ENCODE measurements at places on chromosomes 11 and 22.
A peak's percentile ranks its signal among the peaks of the same experiment; 100 is the strongest.

DNA sequence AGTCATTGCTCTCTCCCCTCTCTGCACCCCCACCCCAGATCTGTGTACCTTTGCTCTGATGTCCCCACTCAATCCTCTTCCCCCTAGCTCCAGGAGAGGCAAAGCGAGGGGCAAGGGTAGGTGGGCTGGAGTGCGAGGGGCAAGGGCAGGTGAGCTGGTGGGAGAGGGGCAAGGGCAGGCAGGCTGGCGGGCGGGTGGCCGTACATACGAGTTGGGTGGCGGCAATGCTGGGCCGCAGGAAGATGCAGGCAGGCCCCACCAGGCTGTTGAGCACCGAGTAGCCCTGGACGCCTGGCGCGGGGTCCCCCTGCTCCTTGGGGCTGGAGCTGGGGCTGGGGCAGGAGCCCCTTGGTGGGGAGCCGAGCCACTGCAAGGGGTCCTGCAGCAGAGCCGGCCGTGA is 908 bp downstream of the CABP2 start:
- no peak for DNase-seq

DNA sequence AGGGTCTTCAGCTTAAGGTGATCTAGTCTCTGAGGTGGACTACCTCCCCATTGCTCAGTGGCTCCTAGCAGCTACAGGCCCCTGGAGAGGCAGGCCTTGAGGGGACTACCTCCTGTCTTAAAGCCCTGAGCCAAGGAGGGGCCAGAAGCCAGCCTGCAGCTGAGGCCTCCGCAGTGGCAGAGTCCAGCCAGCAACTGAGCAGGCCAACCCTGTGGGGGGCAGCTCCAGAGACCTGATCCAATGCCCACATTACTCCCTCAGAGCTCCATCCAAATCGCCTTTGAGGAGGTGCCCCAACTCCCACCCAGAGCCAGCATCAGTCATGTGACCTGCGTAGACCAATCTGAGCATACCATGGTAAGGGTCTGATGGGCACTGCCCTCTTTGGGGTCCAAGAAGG is 2.7 kb downstream of the C2CD2L start:
- DNase-seq, result no peak

GRCh38 chr22:49825944-49826602 is 1.6 kb downstream of the BRD1 start:
- DNase-seq, result peak; percentile 62

GRCh38 chr11:129580278-129580677 is 204.6 kb downstream of the BARX2 start:
- DNase-seq, result no peak

DNA sequence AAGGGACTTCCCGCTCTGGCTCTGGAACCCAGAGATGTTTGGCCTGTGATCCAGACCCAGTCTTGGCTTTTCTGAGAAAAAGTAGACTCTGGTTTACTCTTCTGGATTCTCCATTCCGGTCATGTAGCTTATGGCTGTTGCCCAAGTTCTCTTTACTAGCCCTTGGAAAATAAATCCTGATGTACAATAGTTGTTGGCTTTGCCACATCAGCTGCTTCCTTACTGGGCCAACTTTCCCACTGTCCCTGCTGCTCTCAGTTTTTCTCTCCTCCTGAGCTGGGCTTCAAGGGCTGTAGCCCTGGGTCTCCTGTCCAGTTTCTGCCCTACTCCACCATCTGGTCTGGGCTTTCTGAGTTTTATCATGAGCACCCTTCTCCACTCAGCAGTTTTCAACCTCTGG is 12.5 kb downstream of the PATZ1 start:
- DNase-seq, result no peak

DNA sequence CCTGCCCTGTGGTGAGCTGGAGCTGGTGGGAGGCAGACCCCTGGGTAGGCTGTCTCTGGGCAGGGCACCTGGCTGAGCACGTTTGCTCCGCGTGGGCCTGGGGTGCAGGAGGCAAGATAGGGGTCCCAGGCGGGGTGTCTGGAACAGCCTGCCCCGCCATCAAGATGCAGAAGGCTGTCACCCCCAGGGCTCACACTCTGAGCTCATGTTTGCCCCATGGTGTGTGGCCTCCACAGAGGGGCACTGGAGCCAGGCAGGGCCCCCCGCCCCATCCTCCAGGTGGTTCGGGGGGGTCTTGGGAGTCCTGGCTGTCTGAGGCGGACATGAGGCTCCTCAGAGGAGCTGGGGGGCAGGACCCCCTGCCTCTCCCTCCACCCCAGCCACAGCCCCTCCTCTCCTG is 28.9 kb upstream of the CARS1 start:
- no peak for DNase-seq

DNA sequence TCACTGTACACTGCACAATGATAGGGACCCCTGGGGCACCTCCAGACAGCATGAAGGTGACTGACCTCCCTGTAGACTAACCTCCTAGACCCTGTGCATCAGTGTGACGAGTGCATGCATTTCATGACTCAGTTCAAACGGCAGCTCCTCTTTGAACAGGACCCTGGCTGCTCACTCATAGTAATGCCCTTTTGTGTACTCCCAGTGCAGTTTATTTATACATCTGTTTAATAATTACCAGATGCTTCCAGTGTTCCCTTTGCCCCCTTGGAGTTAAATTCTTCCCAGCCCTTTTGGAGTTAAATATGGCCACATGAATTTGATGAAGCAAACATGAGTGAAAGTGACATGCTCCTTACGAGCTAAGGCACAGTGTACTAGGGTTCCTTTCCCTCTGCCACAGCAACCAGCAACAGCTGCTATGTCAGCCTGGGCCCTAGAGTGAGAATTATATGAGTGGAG is 72.4 kb downstream of the PANX1 start:
- no peak for DNase-seq

DNA sequence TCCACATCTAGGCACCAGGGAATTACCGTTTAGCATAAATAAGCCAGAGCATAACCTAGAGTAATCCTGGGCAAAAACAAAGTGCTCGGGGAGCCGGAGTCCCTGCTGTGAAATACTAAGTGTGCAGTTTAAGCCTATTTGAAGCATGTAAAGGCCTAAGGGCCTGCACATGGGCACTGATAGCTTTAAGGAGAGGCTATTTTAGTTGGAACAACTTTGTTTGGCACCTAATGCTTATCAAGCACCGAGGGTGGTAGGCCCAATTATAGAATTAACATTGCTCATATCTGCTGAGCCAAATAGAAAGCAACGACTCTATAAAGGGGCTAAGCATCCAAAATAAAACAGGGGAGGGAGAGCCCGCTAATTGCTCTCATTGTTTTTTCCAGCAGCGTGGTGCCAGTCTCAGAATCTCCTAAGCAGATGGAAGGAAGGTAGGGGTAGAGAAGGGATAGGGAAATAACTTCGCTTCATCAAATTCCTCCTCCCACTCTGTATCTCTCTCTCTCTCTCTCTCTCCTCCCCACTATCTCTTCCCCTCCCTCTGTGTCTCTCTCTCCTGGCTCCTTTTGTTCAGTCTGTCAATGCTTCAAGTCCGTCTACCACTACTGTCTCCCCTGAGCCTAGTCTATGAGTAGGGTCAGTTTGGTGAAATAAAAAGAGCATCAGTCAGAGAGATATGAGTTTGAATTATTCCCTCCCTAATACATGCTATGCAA is 292.8 kb downstream of the NXPE2 start:
- no peak for DNase-seq

DNA sequence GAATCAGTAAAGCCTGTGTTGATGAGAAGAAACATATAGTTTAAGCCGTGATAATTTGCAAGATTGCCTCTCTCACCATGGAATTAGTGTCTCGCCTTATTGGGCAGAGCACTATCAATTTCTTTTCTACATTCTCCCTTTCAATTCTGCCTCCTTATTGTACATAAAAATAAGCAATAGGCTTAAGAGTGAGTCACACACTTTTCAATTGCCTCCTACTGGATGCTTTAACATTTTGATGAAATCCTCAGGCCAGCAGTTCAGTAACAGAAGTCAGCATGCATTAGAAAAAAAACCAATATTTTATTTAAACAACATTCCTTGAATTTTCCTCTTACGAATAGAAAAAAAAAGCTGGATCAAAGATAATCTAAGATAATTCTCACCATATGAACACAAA is 33.8 kb upstream of the VWA5A start:
- no peak for DNase-seq

DNA sequence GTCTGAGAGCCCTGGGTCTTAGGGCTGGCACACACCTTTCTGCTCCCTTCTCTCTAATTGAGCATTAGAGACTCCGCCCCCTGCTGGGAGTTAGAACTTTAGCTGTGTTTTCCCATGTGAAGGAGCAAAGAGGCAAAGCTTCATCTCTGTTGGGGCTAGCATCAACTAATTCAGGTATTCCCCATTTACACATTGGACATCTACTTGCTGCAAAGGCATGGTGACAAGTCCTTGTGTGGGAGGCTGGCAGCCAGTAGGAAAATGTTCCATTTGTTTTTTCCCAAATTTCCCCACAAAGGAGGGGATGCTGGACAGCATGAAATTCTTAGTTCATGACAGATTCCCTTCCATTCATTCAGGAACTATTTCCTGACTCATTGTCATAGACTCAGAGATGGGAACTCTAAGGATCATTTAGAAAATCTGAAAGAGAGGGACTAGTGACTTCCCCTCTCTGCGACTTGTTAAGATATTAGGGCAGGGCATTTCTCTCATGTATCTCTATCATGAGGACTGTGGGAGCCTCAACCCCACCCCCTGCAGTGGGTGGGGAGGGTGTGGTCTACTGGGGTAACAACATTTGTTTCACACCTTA is 3.6 kb downstream of the CD44 start:
- peak; percentile 55 for DNase-seq

DNA sequence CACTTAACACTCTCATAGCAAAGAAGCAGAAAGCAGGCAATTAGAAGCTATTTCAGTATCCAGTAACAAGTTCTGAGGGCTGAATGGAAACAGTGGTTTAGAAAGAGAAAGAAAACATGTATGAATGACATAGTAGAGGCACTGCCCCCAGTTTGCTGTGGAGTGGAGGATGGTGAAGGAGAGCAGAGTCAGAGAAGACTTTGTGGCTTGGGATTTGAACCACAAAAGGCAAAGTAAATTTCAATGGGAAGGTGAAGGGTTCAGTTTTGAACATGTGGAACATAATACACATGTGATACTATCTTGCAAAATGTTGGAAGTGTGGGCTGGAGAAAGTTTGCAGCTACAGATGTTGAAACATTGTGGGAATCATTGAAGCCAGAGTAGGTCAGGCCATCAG is 81.4 kb downstream of the SNX19 start:
- no peak for DNase-seq

DNA sequence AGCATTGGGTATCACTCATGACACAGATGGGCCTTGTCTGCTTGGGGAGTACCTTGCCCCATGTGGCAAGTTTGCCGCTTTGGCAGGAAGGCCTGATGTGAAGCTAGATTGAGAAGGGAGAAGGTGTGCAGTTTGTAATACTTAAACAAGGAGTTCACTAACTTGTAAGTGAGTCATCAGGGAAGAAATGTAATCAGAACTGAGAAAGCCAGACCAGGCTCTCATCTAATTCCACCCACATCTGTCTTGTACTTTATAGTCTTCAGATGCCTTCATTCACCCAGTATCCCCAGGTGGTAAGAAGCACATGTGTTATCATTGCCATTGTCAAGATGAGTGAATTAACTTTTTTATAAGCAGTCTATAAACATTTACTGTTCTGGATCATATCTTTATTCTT is 116.0 kb upstream of the DDI1 start:
- DNase-seq, result no peak

- peak; percentile 37 for DNase-seq
Measured at GRCh38 chr11:63951779-63952536, 13.2 kb downstream of the NAA40 start.

- DNase-seq, result no peak
Measured at GRCh38 chr22:27441706-27442475, 359.7 kb downstream of the MN1 start.

- DNase-seq, result no peak
Measured at GRCh38 chr11:94184362-94184761, 55.7 kb downstream of the PANX1 start.

DNA sequence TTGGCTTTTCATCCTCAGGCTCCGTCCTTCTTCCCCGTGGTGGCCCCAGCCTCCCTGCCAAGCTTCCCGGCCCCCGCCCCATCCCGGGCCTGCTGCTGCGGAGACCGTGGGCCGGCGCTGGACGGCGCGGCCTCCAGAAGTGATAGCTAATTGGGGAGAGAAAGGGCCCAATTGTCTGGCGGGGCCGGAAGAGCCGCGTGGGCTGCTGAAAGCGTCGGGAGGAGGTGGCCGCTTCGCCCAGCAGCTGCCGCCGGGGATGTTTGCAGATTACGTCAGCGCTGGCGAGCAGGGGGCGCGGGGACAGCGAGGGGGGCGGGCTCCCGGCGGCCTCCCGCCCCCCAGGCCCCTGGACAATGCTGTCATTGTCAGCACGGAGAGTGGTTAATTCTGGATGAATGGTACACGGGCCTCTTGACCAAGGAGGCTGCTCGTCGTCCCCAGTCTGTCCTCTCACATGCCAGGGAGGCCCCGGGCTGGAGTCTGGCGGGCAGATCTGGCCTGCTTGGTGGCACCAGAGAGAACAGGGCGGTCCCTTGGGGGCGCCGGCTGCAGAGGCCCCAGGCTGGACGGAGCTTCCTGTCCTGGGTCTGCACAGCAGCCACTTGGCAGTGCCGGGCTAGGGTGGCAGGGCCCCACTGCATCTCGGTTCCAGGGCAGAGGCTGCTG is 1.6 kb downstream of the SMIM38 start:
- no peak for DNase-seq

- no peak for DNase-seq
Measured at GRCh38 chr22:26318975-26319374, 110.1 kb upstream of the ASPHD2 start.
